Omental fat pad (tissue), 4 donors: ENCODE measurements at places on chromosomes 2 and 18.
A peak's percentile ranks its signal among the peaks of the same experiment; 100 is the strongest.

DNA sequence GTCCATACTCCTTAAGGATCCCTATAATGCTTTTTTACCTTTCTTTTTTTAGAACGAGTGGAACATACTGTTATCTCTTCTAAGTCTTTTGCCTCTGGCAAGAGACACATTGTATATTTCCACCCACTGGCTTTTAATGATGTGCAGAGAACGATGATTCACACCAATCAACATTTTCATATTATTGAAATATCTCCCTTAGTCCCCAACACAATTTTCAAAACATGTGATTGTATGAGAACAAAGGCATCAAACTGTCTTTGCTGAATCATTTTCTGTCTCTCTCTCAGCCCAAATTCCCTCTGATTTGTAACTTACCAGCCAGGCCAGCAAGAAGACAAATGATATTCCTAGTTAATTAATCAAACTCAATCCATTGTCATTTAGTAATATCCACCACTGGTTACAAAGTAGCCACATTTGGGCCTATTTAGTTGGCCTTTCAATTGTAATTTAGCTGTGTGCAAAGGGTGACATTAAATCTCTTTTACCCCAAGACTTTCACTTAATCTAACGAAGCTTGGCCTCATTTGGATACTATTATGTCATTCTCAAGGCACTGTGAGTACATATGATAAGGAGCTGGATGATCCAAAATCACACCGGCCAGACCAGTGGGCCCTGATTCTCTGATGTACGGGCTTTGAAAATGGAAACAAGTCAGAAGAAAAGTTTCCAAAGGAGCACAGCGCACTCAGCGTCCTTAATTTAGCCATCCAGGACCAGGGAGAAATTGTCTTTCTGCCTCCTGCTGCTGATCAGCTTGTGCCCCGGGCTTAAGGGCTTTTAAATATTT, 185.1 kb downstream of the SCG2 start:
- DNase-seq, result no peak

- no peak for DNase-seq
Observed at GRCh38 chr2:210199186-210199765, 26.0 kb downstream of the ACADL start.

DNA sequence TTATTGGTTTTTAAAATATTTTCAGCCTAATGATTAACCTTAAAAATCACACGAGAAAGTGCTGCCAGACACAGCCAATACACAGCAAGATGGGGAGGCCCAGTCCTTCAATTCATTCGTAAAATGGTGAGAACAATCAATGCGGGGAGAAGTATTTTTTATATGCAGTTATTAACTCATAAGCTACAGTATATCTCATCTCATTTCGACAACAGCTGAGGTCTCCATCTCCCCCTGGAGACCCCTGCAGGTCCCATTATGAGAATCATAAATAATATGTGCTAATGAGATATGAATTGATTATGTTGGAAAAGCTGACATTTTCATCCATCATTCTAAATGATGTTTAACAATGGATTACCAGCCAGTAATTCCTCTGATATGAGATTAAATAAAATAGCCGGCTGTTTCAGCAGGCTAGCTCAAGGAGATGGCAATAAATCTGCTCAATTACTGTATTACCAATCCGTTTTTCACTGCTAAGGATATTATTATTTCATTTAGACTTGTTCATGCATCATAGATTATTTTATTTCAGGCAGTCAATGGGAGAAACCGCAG, 535.8 kb downstream of the GALR1 start:
- DNase-seq, result no peak

DNA sequence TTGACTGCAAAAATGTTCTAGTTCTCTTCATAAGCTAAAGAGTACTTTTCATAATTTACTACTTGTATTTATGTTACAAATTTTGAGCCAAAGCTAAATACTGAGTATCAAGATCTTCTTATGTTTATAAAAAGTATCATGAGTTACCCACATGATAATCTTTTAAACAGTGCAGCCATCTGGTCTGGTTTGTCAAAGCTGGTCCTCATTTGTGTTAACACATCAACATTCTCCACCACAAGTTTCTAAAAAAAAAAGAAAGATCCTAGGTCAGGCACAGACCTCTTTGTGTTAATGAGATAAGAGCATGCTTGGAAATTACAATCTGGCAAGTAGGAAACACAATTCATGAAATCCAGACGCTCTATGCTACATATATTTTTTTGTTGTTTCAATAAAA, 75.5 kb upstream of the FRZB start:
- no peak for DNase-seq

DNA sequence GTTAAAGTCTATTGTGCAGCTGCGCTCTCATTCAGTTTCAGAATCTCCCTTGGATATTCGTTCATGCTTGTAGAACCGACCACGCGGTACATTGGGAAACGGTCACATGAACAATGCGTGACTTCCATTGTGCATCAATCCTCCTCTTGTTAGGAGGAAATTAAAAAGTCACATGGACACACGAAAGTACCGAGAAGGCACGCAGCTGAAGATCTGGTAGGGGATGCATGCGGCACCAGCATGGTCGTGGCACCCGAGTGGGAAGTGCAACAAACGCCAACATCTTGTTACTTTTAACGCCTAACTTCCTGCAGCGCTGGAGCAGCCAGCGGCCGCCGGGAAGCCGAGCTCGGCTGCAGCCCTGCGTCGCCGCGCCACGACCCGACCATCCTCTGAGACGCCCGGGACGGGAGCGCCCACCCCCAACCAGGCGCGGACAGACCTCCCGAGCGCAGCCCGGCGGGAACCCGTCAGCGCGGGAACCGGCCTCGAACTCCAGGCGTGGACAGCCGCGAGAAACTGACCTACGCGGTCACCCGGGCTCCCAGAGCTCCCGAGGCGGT, 412 bp downstream of the OSBPL1A start:
- peak; percentile 85 for DNase-seq

- DNase-seq, result no peak
Observed at GRCh38 chr18:3970929-3971328, 484.2 kb downstream of the DLGAP1 start.

GRCh38 chr18:5625076-5625475, 81.3 kb upstream of the EPB41L3 start:
- no peak for DNase-seq

DNA sequence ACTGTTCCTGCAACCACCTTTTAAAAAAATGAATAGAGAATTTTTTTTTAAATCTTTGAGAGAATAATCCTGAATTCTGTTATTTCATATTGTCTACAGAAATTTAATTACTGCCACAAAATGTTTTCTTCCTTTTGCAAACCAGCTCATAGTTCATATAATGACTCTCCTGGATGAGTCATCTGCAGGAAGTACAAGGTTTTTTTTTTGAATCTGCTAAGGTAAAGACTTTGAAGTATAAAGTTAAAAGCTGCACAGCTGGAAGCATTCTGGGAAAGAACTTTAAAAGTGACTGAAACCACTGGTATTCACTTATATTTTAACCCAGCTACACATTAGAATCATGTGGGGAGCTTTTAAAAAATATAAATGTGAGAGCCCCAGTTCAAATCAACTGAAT, 25.4 kb downstream of the SESTD1 start:
- no peak for DNase-seq

- DNase-seq, result no peak
Observed at GRCh38 chr2:126446106-126446695, 209.8 kb upstream of the GYPC start.

DNA sequence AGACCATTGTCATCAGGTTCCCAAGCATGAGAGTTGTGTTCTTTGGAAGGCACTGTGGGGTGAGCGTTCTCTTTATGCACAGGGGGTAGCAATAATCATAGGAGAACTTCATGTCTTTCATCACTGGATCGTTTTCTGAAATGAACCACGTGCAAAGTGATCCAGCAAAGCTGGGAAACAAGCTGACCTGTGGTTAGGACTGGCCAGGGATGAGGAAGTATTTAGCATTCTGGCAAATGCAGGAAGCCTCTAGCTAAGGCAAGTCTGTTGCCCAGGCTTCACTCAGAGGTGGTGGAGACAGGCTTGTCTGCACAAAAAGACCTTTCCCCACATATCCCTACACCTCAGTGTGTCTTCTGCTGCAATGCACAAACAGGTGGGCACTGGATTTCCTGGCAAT, 58.6 kb downstream of the MMADHC start:
- no peak for DNase-seq

- no peak for DNase-seq
Observed at GRCh38 chr2:144389151-144389929, 130.6 kb downstream of the ZEB2 start.

DNA sequence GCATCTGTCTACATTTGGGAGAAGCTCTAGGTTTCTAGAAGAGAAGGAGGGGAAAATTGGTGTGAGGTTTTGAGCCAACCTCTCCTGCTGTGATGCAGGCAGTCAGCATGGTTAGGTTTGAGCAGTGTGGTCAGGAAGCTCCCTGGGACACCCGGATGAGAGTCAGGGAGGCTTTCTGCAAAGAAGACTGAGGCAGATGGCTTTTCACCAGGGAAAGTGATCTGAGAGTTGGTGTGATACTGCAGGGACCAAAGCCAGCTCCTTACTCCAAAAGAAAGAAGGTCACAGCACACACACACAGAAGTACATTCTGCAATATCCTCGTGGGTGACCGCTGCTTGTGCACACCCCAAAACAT, 75.8 kb upstream of the BCL11A start:
- no peak for DNase-seq

- DNase-seq, result no peak
Observed at GRCh38 chr2:128172191-128172590, 81.2 kb downstream of the UGGT1 start.

DNA sequence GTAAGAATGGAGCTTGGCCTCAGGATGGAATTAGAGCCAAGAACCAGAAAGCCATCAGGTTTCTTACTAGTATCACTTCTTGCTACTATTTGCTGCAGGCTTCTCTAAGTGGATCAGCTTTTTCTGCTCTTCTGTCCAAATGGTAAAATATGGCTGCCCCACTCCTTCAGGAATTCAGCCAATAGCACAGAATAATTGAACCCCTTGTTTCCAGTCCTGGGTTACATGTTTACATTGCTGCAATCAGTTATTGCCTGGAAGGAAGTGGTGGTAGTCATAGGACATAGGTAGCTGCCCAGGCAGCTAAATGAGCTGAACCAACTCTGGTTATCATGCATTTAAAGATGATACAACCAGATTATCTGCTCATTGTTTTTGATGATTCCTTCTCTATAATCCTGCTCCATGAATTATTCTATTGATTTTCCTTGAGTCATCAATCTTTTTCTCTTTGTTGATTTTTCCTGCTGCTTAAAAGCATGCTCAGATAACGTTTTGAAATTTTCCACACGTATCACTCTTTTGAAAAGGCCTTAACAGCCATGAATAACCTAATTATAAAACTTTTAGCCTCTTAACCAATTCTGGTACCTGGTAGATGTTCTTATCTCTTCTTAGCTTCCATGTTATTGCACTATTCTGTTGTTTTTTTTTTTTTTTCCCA, 12.6 kb downstream of the AGPS start:
- no peak for DNase-seq

GRCh38 chr2:15241201-15241600, 319.9 kb downstream of the NBAS start:
- no peak for DNase-seq

DNA sequence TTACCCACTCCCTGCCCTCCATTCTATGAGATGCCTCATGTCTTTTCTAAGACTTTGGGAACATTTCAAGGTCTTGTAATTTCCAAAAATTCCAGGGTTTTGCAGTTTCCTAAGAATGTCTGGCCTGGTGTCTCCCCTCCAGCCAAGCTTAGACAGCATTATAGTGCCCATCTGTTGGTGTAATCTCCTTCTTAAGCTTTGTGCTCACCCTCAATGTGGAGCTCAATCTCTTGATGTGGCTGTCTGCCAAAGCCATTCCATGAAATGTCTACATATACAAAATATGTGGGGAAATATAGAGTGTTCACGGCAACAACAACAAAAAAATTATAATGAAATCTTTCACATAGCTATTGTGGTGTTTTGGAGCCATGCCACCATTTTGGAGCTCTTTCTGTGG, 558.4 kb downstream of the PIK3C3 start:
- no peak for DNase-seq

DNA sequence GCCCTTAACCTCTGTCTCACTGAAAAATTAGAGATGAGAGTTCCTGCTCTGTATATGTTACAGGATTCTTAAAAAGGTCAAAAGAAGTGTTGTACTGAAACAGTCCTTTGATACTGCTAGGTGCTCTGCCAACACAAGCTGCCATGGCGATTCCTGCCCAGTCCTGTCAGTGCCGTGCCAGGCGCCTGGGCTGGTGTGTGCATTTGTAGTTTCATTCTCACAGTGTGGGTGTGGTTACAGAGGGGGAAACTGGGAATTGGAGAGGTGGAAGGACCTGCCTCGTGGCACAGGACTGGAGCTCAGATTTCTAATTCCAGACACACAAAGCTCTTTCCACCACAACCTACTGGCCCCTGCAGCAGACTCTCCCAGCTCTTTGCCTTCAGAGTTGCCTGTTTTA, 122.3 kb upstream of the RAB6C start:
- DNase-seq, result no peak

- DNase-seq, result no peak
Observed at GRCh38 chr2:6876309-6876708, 1.3 kb upstream of the RSAD2 start.

- no peak for DNase-seq
Observed at GRCh38 chr2:39839261-39839848, 60.3 kb upstream of the THUMPD2 start.

- no peak for DNase-seq
Observed at GRCh38 chr2:198975779-198976178, 482.0 kb downstream of the SATB2 start.

GRCh38 chr2:154263206-154263605, 391.5 kb downstream of the GALNT13 start:
- DNase-seq, result no peak

GRCh38 chr2:88196490-88197087, 26.4 kb downstream of the THNSL2 start:
- no peak for DNase-seq

DNA sequence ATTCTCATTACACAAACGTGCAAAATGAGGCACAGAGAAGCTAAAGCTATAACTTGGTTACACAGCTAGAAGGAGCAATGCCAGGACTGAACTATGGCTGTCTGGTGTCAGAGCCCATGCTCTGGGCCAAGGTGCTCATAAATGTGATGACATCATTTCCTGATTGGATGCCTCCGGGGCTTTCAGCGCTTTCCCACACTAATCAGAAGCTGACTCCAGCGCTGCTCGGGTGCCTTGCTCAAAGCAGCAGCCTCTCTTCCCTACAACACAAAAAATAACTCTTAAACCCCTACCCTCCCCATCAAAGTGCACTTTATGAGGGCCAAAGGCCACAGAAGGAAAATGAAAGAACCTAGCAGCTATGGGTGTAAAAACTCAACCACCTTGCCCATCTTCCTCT, 90.7 kb downstream of the STK39 start:
- no peak for DNase-seq

GRCh38 chr2:157233506-157233905, 24.0 kb upstream of the GALNT5 start:
- DNase-seq, result no peak

DNA sequence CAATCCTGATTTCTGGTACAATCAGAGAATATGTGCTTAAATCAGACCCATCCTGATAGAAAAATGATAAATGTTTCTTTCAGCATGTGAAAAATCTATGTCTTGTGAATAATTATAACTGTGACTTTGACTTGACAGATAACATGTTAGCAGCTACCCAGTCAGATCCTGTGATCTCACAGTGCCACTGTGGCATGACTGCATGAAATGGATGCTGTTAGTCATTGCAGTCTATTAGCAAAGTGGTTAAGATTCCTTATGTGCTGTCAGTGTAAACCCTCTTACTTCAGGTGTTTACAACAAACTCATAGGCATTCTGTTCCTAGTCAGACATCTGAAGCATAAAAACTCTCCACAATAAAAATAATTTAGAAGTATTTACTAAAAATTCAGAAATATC, 244.6 kb upstream of the RND3 start:
- DNase-seq, result no peak

- DNase-seq, result no peak
Observed at GRCh38 chr2:83756219-83756618, 702.9 kb downstream of the SUCLG1 start.

GRCh38 chr2:170862286-170862902, 45.7 kb downstream of the GAD1 start:
- DNase-seq, result no peak
